ENCODE measurements at places on chromosomes 5 and 9.

GRCh38 chr5:56552612-56553268, 262.6 kb upstream of the MAP3K1 start:
- no peak for DNase-seq

DNA sequence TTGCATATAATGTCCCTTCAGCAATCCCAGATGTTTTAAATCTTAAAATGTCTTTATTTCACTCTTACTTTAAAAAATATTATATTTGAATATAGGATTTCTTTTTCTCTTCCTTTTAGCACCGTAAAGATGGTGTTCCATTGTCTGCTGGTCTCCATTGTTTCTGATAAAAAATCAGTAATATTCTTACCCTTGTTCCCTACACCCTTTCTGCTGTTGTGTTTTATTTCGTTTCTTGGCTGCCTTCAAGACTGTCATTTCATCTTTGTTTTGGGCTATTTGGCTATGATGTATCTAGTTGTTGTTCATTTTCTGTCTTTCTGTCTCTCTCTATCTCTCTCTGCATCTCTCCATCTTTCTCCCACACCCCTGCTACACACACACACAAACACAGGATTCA, 197.9 kb downstream of the IRX2 start:
- no peak for DNase-seq

- no peak for DNase-seq
These were observed 485.7 kb upstream of the EDIL3 start for GRCh38 chr5:84870369-84870768.

GRCh38 chr9:129383561-129384490, 205.8 kb upstream of the IER5L start:
- no peak for DNase-seq

DNA sequence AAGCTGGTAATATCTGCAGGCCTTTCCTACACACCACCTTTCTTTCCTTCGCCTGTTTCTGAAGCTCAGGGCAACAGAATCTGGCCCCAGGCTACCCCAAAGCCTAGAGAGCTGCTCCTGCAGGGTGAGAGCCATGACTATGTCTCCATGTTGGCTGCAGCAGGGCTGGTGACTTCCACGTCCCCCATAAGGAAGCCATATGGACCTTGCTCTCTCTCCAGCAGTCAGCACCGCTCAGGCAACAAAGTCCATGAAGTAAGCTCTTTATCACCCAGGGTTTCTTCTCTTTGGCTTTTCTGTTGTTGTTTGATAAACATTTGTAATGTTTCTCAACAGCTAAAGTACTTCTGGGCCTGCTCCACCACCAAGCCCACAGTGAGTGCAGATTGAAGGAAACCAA, 125.2 kb downstream of the SLIT3 start:
- no peak for DNase-seq

- no peak for DNase-seq
These were observed 1828.8 kb downstream of the MAT2B start for GRCh38 chr5:165334201-165334600.

DNA sequence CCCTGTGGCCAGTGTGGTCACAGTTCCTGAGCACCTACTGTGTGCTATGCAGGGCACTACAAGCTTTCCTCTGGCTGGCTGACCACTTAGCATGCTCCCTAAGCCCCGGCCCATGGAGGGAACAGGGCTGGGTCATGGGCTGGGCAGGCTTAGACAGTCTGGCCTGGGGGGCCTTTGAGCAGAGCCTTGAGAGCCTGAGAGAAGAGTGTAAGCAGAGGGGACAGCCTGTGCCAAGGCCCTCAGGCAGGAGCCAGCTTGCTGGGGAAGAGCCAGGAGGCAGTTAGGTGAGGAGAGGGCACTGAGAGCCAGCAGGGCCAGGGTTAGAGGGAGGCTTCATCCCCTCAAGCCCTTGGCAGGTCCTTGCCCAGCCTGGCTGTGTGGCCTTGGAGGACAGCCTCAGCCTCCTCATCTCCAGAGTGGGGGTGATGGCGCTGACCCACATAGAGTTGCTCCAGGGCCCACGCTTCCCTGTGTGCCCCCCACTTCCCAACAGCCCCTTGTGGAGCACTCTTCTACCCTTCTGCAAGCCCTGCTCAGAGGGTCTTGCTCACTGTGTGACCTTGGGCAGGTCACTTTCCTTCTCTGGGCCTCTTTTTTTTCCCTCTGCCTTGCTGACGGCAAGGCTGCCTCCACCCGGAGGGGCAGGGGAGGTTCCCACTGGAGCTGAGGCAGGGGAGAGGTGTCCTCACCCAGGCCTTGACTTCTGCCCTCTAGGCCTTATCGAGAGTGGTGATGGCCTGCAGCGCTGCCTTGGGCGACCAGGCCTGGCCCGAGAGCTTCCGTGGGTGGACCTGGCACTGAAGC, 107.1 kb downstream of the PHF2 start:
- DNase-seq: no peak

DNA sequence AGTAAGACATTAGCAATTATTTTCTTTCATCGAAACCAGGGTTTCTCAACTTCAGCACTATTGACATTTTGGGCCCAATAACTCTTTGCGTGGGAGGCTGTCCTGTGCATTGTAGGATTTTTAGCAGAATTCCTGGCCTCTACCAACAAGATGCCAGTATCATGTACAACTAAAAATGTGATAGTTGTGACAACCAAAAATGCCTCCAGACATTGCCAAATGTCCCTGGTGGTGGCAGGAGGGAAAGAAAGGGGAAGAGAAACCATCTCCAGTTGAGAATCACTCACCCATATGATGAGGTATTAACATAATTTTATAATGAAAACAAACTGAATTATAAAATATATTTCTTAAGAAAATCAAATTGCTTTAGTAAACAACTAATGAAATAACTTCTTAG, 406.1 kb downstream of the RAB3C start:
- no peak for DNase-seq

- peak; percentile 15 for DNase-seq
These were observed 16.9 kb upstream of the SNCAIP start for GRCh38 chr5:122295138-122295537.

DNA sequence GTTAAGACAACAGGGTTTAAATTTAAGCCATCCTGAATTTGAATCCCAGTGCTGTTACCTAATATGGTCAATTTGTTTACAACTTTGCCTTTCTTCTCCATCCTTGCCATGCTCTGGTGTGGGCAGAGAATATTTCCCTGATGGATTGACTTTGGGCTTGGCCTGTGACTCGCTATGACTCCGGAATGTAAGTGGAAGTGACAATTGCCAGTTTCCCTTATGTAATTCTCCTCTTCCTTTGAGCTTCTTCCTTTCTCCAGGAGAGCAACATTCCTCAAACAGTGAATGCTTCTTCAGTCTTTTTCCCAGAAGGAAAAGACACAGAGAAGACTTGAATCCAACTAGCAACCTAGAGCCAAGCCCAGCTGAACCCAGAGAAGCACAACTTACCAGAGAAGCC, 159.1 kb downstream of the LURAP1L start:
- no peak for DNase-seq

- DNase-seq: no peak
These were observed 20.7 kb upstream of the ROPN1L start for GRCh38 chr5:10420932-10421331.

DNA sequence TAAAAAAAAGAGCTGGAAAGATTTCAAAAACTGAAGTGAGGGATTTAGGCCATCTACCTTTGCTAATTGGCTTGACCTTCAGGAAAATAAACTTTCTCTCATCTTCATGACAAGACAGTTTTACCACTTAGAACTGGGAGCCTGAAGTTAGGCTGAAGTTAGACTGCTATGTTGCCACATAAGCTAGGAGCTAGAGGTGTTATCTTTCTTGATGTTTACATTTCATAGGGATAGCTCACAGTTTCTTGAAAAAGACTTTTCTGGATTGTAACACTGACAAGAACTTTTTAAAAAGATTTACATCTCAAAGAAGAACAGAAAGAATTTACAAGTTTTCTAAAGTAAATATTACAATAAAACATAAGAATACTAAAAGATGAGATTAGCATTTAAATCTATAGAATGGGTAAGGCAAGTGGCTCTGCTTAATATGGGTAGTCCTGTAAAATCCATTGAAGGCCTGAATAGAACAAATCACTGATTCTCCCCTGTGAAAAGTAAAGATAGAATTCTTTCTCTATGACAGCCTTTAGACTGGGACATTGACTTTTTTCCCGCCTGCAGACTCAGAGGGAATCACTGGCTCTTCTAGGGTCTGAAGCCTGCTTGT, 1665.4 kb upstream of the CDH9 start:
- DNase-seq: no peak

- peak; percentile 11 for DNase-seq
These were observed 65.9 kb downstream of the ITGA1 start for GRCh38 chr5:52853650-52854049.

DNA sequence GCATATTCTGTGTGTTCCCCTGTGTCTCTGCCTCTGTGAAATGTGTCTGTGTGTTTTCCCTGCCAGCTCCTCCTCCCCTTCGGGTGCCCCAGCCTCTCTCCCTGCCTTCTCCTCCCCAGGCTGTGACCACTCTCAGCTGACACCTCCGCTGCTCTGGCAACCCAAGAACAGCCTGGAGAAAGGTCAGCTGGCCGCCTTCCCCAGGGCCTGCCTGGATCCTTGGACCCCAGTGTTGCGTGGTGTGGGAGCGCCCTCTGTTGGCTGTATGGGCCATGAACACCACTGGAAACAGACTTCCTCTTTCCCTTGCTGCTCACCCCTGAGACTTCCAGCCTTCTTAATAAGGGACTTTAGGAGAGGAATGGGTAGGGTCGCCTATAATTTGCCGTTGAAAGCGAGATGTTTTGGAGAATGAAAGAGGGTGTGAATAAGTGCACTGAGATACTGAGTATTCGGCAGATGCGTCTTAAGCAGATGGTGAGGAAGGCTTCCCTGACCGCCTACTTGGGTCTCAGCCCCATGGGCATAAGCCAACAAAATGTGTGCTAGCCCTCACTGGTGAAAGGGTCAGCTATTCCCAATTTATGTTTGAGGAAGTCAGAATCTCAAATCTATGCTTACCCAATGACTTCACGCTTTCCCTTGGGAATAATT, 114.9 kb upstream of the TRIM32 start:
- peak; percentile 82 for DNase-seq

- no peak for DNase-seq
These were observed 48.1 kb downstream of the TEK start for GRCh38 chr9:27157097-27157496.

GRCh38 chr5:1129711-1130055, 17.8 kb upstream of the SLC12A7 start:
- DNase-seq: no peak

- no peak for DNase-seq
These were observed 167.9 kb upstream of the VLDLR start for GRCh38 chr9:2453701-2454100.

- no peak for DNase-seq
These were observed 227.6 kb upstream of the C9orf72 start for GRCh38 chr9:27800692-27801370.

GRCh38 chr5:68409259-68409658, 193.7 kb downstream of the PIK3R1 start:
- no peak for DNase-seq
